ENCODE measurements at places on chromosomes 7 and 10.

- DNase-seq = no peak
Measured at GRCh38 chr10:119872610-119872859, at the start of gene MCMBP. Gene MCMBP (minus strand): TSS chr10:119872843. CDS start chr10:119872584, 259 bp downstream.

DNA sequence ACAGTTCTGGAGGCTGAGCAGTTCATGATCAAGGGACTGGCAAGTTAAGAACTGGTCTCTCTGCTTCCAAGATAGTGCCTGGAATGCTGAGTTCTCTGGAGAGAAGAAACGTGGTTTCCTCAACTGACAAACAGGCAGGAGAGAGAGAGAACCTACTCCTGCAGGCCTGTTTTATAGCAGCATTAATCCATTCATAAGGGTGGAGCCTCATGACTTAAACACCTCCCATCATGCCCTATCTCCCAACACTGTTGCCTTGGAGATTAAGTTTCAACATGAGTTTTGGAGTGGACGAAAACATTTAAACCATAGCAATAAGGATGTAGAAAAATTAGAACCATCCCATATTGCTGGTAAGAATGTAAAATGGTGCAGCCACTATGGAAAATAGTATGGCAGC lies 32.3 kb upstream of the IMMP2L start:
- DNase-seq = no peak

DNA sequence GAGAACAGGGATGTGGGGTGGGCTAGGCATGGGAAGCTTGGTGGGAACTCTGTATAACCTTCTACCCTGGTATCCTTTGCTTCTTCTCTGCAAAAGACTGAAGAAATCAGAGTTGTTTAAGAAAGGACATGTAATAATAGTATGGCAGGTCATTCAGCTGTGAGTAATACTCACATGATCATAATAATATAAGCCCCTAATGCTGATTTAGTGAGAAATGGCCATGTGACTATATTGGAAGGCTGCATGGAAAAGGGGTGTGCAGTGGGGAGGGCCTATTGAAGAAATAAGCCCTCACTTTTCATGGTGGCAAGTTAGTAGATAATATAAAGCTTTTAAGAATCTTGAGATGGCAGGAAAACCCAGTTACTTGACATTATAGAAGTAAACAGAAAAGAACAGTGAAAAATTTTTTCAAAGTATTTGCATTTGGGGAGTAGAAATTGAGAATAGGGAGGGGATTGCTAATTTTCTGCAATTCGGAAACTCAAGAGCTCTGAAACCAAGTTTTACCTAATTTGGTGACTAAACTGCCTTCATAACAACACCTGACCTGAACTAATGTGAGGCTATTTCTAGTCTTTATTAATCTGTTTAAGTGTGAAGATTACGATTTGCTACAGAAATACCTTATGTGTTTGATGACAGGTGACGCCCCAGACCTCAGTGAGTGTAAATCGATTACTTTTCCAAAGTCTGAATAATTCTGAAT lies 44.4 kb downstream of the ATXN7L1 start:
- DNase-seq = no peak

DNA sequence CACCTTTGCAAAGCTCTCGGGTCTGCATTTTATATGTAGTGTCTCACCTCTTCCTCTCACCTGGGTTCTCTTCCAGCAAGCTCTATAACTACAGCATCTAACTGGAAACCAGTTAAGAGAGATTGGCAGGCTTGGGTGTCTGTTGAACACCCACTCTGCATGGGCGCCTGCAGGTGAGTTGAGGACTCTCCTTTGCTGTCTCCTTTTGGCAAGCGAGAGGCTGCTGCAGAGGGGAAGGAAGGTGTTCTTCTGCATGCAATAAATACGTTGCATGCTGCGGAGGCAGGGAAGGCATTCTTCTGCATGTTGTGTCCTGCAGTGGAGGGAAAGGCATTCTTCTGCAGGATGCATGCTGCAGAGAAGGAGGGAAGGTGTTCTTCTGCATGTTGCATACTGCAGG lies 81.4 kb upstream of the ADAM12 start:
- DNase-seq = no peak

- DNase-seq = peak; percentile 60
Measured at GRCh38 chr7:29609162-29610037, 45.8 kb downstream of the PRR15 start.
